ENCODE measurements at places on chromosomes 13 and 19. TPM values are rescaled to one million over a fixed set of nuclear protein-coding genes. Genes with fewer than 3 reads are reported as not detected.

LGALS4 gene
- 0.73 TPM for polyA plus RNA-seq

EDDM13 gene
- 0.44 TPM for polyA plus RNA-seq

CADM4 gene
- polyA plus RNA-seq, result 8.3 TPM

PABPC3 gene
- polyA plus RNA-seq, result 0.50 TPM

FARP1 gene
- 89.6 TPM for polyA plus RNA-seq

CAMSAP3 gene
- 0.05 TPM for polyA plus RNA-seq

PRKD2 gene
- 17.4 TPM for polyA plus RNA-seq

GJB2 gene
- polyA plus RNA-seq, result 2.6 TPM

FAM216B gene
- polyA plus RNA-seq, result 0.08 TPM

RGL3 gene
- 0.71 TPM for polyA plus RNA-seq

PLPPR2 gene
- 9.4 TPM for polyA plus RNA-seq

EBI3 gene
- polyA plus RNA-seq, result 0.40 TPM

ATP1A3 gene
- 0.45 TPM for polyA plus RNA-seq

CD209 gene
- polyA plus RNA-seq, result 3.4 TPM

SLC10A2 gene
- not detected for polyA plus RNA-seq

PSG11 gene
- polyA plus RNA-seq, result 1.6 TPM

AMER2 gene
- 0.08 TPM for polyA plus RNA-seq

ACP5 gene
- 2.7 TPM for polyA plus RNA-seq

CCL25 gene
- not detected for polyA plus RNA-seq

PLVAP gene
- 37.0 TPM for polyA plus RNA-seq

RGCC gene
- 21.9 TPM for polyA plus RNA-seq

GARIN5A gene
- polyA plus RNA-seq, result 4.3 TPM

IGFL2 gene
- not detected for polyA plus RNA-seq

TEX26 gene
- polyA plus RNA-seq, result 0.15 TPM

TSSK6 gene
- 0.36 TPM for polyA plus RNA-seq

RNF17 gene
- polyA plus RNA-seq, result 0.30 TPM

DHDH gene
- 0.39 TPM for polyA plus RNA-seq

HPN gene
- 0.30 TPM for polyA plus RNA-seq

DNASE2 gene
- polyA plus RNA-seq, result 9.1 TPM

LILRB1 gene
- polyA plus RNA-seq, result 1.6 TPM

NALCN gene
- polyA plus RNA-seq, result 0.11 TPM

CGB8 gene
- not detected for polyA plus RNA-seq

ZNF677 gene
- polyA plus RNA-seq, result 23.2 TPM

LIM2 gene
- polyA plus RNA-seq, result not detected

APOC4 gene
- not detected for polyA plus RNA-seq

ENOX1 gene
- 9.3 TPM for polyA plus RNA-seq

ATP4A gene
- not detected for polyA plus RNA-seq

DZIP1 gene
- 26.8 TPM for polyA plus RNA-seq

FSD1 gene
- polyA plus RNA-seq, result 2.9 TPM

ZNF274 gene
- 9.8 TPM for polyA plus RNA-seq

GDF15 gene
- 0.90 TPM for polyA plus RNA-seq

POLRMT gene
- 29.1 TPM for polyA plus RNA-seq

APC2 gene
- polyA plus RNA-seq, result 1.2 TPM

ZNF763 gene
- polyA plus RNA-seq, result 1.8 TPM

KLK4 gene
- polyA plus RNA-seq, result not detected

CPB2 gene
- not detected for polyA plus RNA-seq

KLK2 gene
- polyA plus RNA-seq, result not detected

GPC5 gene
- 0.19 TPM for polyA plus RNA-seq

CYP4F22 gene
- not detected for polyA plus RNA-seq

Data from muscle of back (tissue), 13 donors.